Left colon (tissue), 2 donors: ENCODE measurements at places on chromosomes 16 and 17. TPM values are rescaled to one million over a fixed set of nuclear protein-coding genes. Genes with fewer than 3 reads are reported as not detected.

The KRT27 gene
- not detected for total RNA-seq

The TBC1D3 gene
- total RNA-seq, result not detected

The RCVRN gene
- not detected for total RNA-seq

The SP2 gene
- 21.7 TPM for total RNA-seq

The GGT6 gene
- 232 TPM for total RNA-seq

The GAS2L2 gene
- 0.08 TPM for total RNA-seq

The OR1F1 gene
- not detected for total RNA-seq

The ADAD2 gene
- total RNA-seq, result not detected

The CDH11 gene
- total RNA-seq, result 15.6 TPM

The CFAP20 gene
- 18.1 TPM for total RNA-seq

The PRSS53 gene
- 1.1 TPM for total RNA-seq

The TBX21 gene
- 0.34 TPM for total RNA-seq
